ENCODE measurements at places on chromosomes 6 and 20. TPM values are rescaled to one million over a fixed set of nuclear protein-coding genes. Genes with fewer than 3 reads are reported as not detected.

Gene SYCP2
- polyA plus RNA-seq, result 0.70 TPM

Gene ZNF831
- 0.06 TPM for polyA plus RNA-seq

Gene RNF39
- 0.57 TPM for polyA plus RNA-seq

Gene NUS1
- 14.6 TPM for polyA plus RNA-seq

Gene RSPH9
- 0.70 TPM for polyA plus RNA-seq

Gene NMBR
- not detected for polyA plus RNA-seq

Gene CCDC28A
- polyA plus RNA-seq, result 25.3 TPM

Gene SYTL3
- 1.9 TPM for polyA plus RNA-seq

Gene DNAJC5
- 12.3 TPM for polyA plus RNA-seq

Gene ZNF391
- polyA plus RNA-seq, result 6.0 TPM

Gene LST1
- polyA plus RNA-seq, result 8.1 TPM

- peaks cover 2% of the 10 kb centered on the region for H3K4me1 ChIP-seq
- no peak overlapping the region for H3K4me3 ChIP-seq
- no peak for DNase-seq
- no peaks in the 10 kb centered on the region for H3K27me3 ChIP-seq
Observed at GRCh38 chr6:139364302-139364981, 10.0 kb downstream of the CITED2 start.

DNA sequence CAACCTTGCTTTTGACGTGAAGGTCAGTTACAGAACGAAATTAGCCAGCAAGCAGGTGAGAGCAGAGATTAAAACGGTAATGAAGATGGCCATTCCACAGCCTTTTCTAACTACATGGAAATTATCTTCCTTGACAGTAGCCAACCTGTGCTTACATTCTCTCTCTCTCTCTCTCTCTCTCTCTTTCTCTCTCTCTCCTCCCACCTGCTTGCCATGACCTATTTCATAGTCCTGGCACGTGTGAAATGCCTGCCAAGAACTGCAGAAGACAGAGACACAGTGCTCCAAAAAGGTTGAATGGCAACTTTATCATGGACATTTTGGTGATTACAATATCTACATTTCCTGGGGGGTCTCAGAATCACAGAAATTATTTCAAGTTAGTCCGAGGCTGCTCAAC is 38.5 kb upstream of the SALL4 start:
- no peak overlapping the region for H3K27ac ChIP-seq
- no peak overlapping the region for H3K4me3 ChIP-seq
- H3K36me3 ChIP-seq, result no peaks in the 10 kb centered on the region

GRCh38 chr6:117615750-117616390 is 13.6 kb upstream of the GOPC start:
- H3K36me3 ChIP-seq, result no peaks in the 10 kb centered on the region
- DNase-seq, result no peak

DNA sequence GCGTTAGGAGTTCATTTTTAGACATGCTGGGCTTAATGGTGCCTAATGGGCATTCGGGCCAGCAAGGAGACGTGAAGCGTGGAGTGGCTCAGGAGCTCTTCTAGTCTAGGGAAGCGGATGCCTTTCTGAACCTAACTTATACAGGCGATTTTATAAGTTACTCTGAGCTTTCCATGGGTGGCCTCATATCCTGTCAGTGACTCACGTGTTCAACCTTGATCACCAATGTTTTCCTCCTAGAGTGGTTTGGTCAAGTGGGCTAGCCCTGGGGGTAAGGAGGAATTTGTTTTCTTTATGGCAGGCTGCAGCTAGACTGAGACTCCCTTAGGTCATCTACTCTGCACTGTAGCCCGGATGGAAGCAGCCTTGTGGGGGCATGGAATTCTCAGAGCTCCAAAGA is 52.1 kb downstream of the PLAGL1 start:
- H3K4me1 ChIP-seq, result peaks cover 2% of the 10 kb centered on the region
- no peaks in the 10 kb centered on the region for H3K36me3 ChIP-seq
- no peak overlapping the region for H3K27ac ChIP-seq
- no peak overlapping the region for H3K4me3 ChIP-seq
- no peak for DNase-seq

DNA sequence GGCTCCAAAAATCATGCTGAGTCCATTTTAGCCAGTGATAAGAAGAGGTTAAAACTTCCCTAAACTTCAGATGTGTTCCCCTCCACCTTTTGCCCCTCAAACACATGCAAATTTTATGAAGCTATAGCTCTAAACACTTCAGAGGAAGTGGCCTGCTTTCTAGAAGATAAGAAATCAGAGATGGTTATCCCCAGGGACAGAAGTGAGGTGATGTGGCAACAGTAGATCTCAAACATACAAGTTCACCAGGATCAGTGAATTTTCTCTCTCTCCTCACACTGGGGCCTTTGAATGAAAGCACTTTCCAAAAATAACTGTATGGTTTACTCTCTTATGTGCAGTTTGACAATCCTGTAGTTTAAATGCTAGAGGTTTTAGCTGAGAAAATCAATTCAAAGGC is 332.0 kb downstream of the BTBD9 start:
- no peaks in the 10 kb centered on the region for H3K36me3 ChIP-seq
- no peak overlapping the region for H3K27ac ChIP-seq
- no peak for DNase-seq
- no peaks in the 10 kb centered on the region for H3K4me1 ChIP-seq

GRCh38 chr20:58109918-58110635 is 118.4 kb downstream of the ANKRD60 start:
- H3K4me1 ChIP-seq, result no peaks in the 10 kb centered on the region
- no peak overlapping the region for H3K4me3 ChIP-seq
- H3K36me3 ChIP-seq, result no peaks in the 10 kb centered on the region
- DNase-seq, result no peak

- no peaks in the 10 kb centered on the region for H3K36me3 ChIP-seq
- no peak overlapping the region for H3K4me3 ChIP-seq
- no peaks in the 10 kb centered on the region for H3K27me3 ChIP-seq
- peaks cover 9% of the 10 kb centered on the region for H3K4me1 ChIP-seq
- no peak overlapping the region for H3K27ac ChIP-seq
Observed at GRCh38 chr6:15508441-15508871, 154.4 kb downstream of the DTNBP1 start.

- no peak overlapping the region for H3K4me3 ChIP-seq
- H3K27ac ChIP-seq, result no peak overlapping the region
- H3K36me3 ChIP-seq, result no peaks in the 10 kb centered on the region
- DNase-seq, result no peak
- no peaks in the 10 kb centered on the region for H3K27me3 ChIP-seq
Observed at GRCh38 chr6:17505062-17505476, 95.0 kb upstream of the FAM8A1 start.

- no peaks in the 10 kb centered on the region for H3K4me1 ChIP-seq
- no peaks in the 10 kb centered on the region for H3K27me3 ChIP-seq
- no peaks in the 10 kb centered on the region for H3K36me3 ChIP-seq
- no peak overlapping the region for H3K27ac ChIP-seq
Observed at GRCh38 chr6:101202867-101203374, 190.6 kb upstream of the GRIK2 start.

DNA sequence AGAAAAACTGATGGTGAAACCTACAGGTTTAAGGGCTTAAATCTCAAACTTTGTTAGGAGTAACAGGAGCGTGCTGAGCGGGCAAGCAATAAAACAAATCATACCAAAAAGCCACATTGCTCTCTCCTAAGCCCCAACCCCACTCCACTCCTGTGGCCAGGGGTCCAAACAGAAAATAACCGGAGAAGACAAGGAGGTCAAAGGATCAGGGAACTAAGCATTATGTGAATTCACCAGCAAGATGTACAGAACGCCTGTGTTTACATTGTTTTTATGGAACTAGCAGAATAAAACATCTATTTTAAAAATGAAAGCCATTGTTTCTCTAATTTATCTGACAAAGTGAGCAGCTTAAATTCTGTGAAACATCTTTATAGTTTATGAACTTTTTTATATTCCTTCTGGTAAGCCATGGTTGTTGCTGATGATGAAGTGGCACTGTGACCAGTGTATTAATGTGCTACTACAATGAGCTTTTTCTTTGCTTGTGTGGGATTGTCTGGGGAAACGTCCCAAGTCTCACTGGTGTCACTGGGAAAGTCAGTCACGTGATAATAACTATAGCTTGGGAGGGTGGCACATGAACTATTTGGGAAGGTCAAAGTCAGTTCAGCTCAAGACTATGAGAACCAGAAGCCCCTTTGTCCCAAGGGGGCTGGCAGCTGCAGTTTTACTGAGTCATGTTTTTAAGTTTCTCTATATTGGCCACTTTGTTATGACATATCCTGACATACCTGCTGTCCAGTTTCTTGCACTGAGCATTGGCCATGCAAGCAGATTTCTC is 9.8 kb downstream of the FAM210B start:
- H3K36me3 ChIP-seq, result no peaks in the 10 kb centered on the region
- H3K27ac ChIP-seq, result no peak overlapping the region
- no peak for DNase-seq
- peaks cover 3% of the 10 kb centered on the region for H3K4me1 ChIP-seq
- H3K27me3 ChIP-seq, result no peaks in the 10 kb centered on the region

GRCh38 chr20:50194831-50195523 is 4.3 kb downstream of the CEBPB start:
- no peak for DNase-seq
- H3K27ac ChIP-seq, result peak overlapping the region; percentile 98
- H3K4me3 ChIP-seq, result peak overlapping the region; percentile 74
- no peaks in the 10 kb centered on the region for H3K27me3 ChIP-seq

DNA sequence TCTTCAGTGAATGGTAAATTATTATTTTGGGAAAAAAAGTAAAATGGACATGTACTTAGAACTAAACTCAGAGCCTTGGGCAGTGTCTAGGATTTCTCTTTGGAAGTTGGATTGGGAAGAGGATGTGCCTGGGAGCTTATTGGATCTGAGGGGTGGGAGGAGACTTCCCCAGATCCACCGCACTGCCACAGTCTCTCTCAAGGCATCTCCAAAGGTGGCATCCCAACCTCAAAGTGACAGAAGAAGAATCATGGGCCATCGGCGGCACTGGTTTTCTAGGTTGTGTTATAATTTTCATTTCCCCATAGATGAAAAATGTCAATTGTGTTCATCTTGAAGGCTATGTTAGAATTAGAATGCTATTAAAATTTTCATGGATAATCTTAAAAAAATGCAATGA is 66.8 kb upstream of the CD93 start:
- no peak overlapping the region for H3K4me3 ChIP-seq
- no peak for DNase-seq
- H3K36me3 ChIP-seq, result no peaks in the 10 kb centered on the region
- peaks cover 9% of the 10 kb centered on the region for H3K4me1 ChIP-seq

DNA sequence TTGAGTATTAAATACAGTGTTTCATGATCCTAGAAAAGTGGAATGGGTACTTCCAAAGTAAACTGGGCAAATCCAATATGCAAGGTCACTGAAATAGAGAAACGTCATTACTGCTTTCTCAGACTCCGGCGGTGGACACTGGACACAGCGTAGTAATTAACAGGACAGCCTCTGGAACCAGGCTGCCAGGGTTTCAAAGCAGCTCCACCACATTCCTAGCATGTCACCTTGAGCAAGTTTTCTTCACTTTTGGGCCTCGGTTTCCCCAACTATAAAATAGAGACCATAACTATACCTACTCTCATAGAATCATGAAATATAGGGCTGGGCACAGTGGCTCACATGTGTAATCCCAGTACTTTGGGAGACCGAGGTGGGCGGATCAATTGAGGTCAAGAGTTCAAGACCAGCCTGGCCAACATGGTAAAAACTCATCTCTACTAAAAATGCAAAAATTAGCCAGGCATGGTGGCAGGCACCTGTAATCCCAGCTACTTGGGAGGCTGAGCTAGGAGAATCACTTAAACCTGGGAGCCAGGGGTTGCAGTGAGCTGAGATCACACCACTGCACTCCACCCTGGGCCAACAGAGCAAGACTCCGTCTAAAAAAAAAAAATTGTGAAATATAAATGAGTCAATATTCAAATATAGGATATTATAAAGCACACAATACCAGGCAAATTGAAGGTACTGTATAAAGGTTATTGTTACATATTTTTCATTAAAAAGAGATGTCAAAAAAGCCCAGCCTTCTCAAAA is 24.9 kb downstream of the ARHGAP18 start:
- H3K36me3 ChIP-seq, result no peaks in the 10 kb centered on the region
- H3K4me1 ChIP-seq, result peaks cover 4% of the 10 kb centered on the region
- H3K27ac ChIP-seq, result no peak overlapping the region
- no peak overlapping the region for H3K4me3 ChIP-seq

GRCh38 chr6:4550227-4550597 is 226.0 kb upstream of the CDYL start:
- H3K4me1 ChIP-seq, result no peaks in the 10 kb centered on the region
- no peak overlapping the region for H3K27ac ChIP-seq
- no peaks in the 10 kb centered on the region for H3K27me3 ChIP-seq
- DNase-seq, result no peak
- H3K36me3 ChIP-seq, result no peaks in the 10 kb centered on the region

DNA sequence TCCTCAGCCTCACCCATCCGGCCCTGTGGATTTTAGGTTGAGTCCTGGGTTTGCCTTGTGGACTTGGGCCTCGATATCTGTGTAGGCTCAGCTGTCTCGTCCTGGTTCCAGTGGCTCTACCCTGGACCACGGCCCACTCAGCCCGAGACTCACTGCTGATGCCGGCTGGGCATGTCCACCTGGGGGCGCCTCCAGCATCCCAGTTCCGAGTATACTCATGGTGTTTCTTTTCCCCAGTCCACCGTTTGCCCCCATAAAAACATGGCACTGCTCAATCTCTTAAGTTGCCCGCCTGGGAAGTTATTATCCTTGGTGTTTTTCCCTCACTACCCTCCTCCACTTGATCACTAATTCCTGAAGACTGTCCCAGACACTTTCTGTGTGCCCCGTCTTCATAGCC is 99.1 kb downstream of the ARID1B start:
- H3K4me3 ChIP-seq, result no peak overlapping the region
- H3K27me3 ChIP-seq, result no peaks in the 10 kb centered on the region
- H3K27ac ChIP-seq, result no peak overlapping the region

GRCh38 chr6:54463354-54464024 is 155.2 kb downstream of the TINAG start:
- no peak overlapping the region for H3K4me3 ChIP-seq
- no peak overlapping the region for H3K27ac ChIP-seq
- no peaks in the 10 kb centered on the region for H3K27me3 ChIP-seq
- no peaks in the 10 kb centered on the region for H3K36me3 ChIP-seq
- DNase-seq, result no peak

GRCh38 chr20:24767623-24768100 is 181.4 kb upstream of the CST7 start:
- no peak overlapping the region for H3K27ac ChIP-seq
- no peaks in the 10 kb centered on the region for H3K4me1 ChIP-seq
- no peaks in the 10 kb centered on the region for H3K27me3 ChIP-seq
- H3K4me3 ChIP-seq, result no peak overlapping the region

- no peaks in the 10 kb centered on the region for H3K27me3 ChIP-seq
- peak; percentile 32 for DNase-seq
- peaks cover 4% of the 10 kb centered on the region for H3K4me1 ChIP-seq
- peak overlapping the region; percentile 41 for H3K4me3 ChIP-seq
Observed at GRCh38 chr20:31605902-31606803, 1.1 kb downstream of the ID1 start.
